SK-MEL-5 (cell line): ENCODE measurements at places on chromosomes 5 and 9. TPM values are rescaled to one million over a fixed set of nuclear protein-coding genes. Genes with fewer than 3 reads are reported as not detected.

GRCh38 chr5:149780043-149780737, 50.1 kb downstream of the PPARGC1B start:
- DNase-seq: no peak

- DNase-seq: peak; percentile 29
These were observed at the start of the genes EIF4E1B and SNCB for GRCh38 chr5:176629853-176630680. Gene EIF4E1B, plus strand, starts transcription at chr5:176630675. Its CDS starts 12,113 bp downstream, at chr5:176642788. Gene SNCB, minus strand, starts transcription at chr5:176630534. Its CDS starts 880 bp downstream, at chr5:176629654.

DNA sequence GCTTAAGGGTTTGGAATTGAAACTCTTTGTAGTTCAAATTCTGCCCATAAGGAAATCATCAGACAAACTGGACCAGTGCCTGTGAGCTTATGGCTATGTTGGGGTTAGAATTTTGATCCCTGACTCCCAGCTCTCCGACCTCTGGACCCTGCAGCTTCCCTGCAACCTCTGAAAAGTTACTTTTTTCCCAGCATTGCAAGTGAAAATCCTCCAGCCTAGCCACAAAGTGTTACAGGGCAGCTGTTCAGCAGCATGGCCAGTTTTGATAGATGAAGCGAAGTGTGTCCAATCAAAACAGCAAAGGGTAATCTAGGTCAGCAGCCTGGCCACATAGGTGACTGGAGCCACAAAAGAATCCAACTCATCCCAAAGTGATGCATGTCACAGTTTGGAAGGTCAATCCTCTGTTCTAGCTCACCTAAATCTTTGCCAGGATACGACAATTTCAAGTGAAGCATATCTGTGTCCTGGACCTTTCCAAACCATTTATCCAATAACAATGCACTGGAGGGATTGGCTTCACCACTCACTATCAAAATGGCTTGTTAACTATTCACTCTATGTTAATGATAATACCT, 4.7 kb upstream of the CPEB4 start:
- DNase-seq: no peak

Gene IL7R
- 0.16 and 0.18 TPM in 2 replicates for total RNA-seq

Gene SPATA31D4
- not detected in 2 replicates for total RNA-seq
